ENCODE measurements at places on chromosomes 11 and 22. TPM values are rescaled to one million over a fixed set of nuclear protein-coding genes. Genes with fewer than 3 reads are reported as not detected.

The PNPLA3 gene
- polyA plus RNA-seq: 0.43 TPM

DNA sequence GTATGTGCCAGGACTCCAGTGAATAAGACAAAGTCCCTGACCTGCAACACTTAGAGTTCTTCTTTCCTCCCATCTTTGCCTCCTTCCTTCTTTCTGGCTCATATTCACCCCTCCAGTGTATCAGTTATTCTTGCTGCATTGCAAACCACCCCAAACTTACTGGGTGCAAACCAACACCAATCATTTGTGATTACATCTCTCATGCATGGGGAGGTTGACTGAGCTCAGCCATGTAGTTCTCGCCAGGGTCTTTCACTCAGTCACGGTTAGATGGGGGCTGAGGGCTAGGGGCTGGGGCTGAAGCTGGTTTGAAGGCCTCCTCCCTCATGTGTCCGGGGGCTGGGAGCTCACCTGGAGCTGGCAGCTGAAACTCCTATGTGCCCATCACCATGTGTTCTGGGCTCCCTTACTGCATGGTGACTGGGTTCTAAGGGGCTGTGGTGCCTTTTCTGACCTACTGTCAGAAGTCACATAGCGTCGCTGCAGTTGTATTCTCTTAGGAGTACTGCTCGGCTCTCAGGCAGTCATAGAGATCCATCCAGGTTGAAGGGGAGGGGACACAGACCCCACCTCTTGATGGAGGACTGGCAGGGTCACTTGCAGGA, 35.0 kb upstream of the CACNG2 start:
- DNase-seq: no peak

DNA sequence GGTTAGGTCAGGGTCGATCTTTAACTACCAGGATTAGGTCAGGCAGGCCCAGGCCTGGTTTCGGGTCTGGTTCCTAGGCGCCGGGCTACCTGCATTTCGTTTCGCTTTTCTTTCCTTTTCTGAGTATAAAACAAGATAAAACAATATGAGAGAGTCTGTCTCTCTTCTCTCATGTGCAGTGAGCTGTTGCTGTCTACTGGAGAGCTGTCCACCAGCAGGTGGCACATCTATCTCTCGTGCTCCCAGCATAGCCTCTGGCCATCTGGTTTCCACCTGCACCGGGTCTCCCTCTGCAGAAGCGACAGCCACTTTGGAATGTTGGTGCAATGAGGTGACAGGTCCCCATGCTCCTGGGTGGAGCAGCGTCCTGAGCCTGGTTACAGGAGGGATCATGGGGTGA, 27.6 kb downstream of the RIBC2 start:
- DNase-seq: no peak

GRCh38 chr22:49930596-49931412, 12.4 kb downstream of the CRELD2 start:
- no peak for DNase-seq

The SLC43A3 gene
- 21.8 TPM for polyA plus RNA-seq

GRCh38 chr22:38489561-38490145, 16.5 kb downstream of the DDX17 start:
- no peak for DNase-seq

DNA sequence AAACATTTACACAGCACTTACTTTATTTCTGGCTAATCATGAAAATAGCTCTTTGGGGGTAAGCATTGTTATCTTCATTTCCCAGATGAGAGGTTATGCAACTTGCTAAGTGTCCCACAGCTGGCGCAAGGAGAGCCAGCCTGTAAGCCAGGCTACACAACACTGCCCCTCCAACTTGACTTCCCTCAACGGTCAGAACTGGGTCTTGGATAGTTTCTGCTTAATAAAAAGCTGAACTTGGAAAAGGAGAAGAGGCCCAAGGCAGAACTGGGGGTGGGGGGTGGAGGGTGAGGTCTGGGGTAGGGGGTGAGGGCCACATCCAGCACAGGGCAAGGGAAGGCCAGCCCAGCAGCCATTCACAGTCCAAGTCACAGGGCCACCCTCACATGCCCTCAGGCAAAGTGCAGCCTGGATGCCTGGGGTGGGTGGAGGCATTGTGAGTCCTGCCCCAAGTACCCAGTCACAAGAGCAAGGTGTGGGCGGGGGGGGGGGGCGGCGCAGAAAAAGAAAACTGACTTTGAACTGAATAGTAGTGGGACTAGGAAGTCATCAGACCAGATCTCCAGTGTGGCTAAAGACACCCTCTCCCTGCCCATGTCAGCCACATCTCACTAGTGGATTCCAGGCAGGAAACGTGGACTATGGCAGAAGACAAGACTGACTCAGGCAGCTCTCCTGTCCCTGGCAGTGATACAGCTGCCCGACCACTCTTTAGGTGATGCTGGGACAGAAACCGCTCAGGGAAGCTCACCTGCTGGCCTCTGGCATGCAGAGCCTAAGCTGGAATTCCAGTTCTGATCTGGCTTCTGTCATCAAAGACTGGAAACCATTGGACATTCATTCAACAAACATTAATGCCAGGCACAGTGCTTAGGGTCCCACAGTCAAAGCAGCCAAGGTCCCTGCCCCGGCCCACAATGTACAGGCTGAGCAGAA, 52.4 kb downstream of the PACSIN2 start:
- no peak for DNase-seq

DNA sequence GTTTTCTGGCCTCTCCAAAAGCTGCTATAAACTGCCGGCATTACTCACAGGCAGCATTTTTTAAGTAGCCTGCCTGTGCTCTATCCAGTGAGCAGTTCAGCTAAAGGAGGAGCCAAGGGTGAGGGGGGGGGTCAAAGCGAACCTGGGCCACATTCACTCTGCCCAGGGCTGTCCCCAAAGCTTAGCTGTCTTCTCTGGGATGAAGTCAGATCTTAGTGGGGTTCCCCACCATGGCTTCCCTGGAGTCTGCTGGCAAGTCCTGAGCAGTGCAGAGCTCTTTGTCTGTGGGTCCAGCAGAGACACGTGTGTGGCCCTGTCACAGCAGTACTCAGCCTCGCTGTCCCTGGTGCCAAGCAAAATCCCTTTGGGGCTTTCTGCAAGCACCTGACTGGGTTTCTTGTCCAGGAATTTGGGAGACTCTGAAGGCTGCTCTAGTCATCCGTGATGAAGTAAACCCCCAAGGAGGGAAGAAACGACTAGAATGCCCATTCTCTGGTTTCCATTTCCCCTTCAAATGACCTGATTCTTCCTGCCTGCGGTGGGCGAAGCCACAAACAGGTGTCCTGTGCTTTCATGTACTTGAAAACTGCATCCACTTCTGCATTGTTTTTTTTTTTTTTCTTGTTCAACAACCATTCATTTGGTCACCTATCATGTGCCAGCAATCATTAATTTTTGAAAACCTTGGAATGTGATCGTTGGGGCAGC, 2.6 kb downstream of the KCNJ5 start:
- no peak for DNase-seq

- no peak for DNase-seq
These were observed 34.2 kb downstream of the LRRC10B start for GRCh38 chr11:61542705-61543104.

- DNase-seq: no peak
These were observed 20.1 kb downstream of the ST14 start for GRCh38 chr11:130179396-130180306.

GRCh38 chr11:11211888-11212287, 141.2 kb downstream of the CSNK2A3 start:
- DNase-seq: no peak

The GRM5 gene
- polyA plus RNA-seq: not detected

The NFAM1 gene
- 0.56 TPM for polyA plus RNA-seq

- no peak for DNase-seq
These were observed 628.7 kb downstream of the NTM start for GRCh38 chr11:131999084-131999483.

The HOATZ gene
- polyA plus RNA-seq: not detected
